ENCODE measurements at places on chromosomes 1 and 21.

DNA sequence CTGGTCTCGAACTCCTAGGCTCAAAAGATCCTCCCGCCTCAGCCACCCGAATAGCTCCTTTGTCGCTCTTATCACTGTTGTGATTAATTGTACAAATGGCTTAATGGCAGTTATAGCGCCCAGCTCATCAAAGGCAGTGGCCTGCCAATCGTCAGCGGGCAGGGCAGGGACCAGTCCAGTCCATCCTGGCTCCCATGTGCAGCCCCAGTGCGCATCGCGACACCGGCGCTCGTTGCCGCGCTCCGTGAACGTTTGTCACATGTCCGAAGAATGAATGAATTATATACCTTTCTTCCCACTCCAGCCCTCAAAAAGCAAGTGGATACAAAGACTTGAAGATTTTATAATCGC lies 18.4 kb downstream of the MTX1 start:
- no peak for DNase-seq

DNA sequence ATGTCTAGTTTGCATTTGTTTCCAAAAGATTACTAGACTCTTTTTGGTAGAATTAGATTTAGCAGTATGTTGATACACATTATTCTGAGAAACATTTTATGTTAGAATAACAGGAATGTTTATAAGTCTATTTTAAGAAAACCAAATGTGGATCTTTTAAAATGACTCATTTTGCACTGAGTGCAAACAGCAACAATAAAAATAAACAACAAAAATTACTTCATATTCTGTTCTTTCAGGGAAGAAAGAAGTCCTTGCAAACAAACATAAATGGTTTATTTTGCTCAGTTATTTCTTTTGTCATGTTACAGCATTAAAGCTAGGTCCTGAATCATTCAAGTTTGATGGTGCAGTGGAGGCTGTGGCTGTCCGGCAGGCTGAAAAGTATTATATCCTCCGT lies 106.8 kb upstream of the TENT5C start:
- DNase-seq = no peak

GRCh38 chr21:34536820-34537219 lies 24.8 kb upstream of the KCNE1 start:
- DNase-seq = no peak

GRCh38 chr1:200165493-200166220 lies 138.1 kb downstream of the NR5A2 start:
- DNase-seq = no peak

- DNase-seq = no peak
Measured at GRCh38 chr1:202561726-202562443, 148.4 kb downstream of the SYT2 start.

- DNase-seq = no peak
Measured at GRCh38 chr1:70517444-70517843, 106.4 kb downstream of the CTH start.

GRCh38 chr21:29237110-29238052 lies 61.3 kb upstream of the BACH1 start:
- no peak for DNase-seq

GRCh38 chr1:155018617-155019348 lies 14.8 kb downstream of the DCST2 start:
- DNase-seq = no peak
